ENCODE measurements at places on chromosomes 6 and 20. TPM values are rescaled to one million over a fixed set of nuclear protein-coding genes. Genes with fewer than 3 reads are reported as not detected.

- no peak for DNase-seq
Measured at GRCh38 chr20:32535953-32536823, 48.9 kb downstream of the NOL4L start.

DNA sequence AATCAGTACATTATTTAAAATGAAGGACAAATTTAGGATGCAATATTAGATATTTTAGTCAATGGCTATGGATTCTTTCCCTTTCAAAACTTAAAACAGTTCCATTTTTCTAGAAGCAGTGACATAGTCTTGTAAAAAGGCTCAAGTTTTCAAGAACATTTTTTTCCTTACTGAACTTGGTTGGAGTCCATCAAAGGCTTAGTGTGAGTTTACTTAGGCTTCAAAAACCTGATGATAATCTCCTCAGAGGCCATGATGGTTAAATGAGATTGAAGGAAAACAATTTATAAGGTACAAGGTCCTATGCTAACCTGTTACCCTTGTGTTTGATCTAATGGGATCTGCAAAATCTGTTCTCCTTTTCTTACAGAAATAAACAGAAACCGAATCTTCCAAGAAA lies 531.8 kb downstream of the UTRN start:
- no peak for DNase-seq

GRCh38 chr6:106628658-106629102 lies 618 bp downstream of the RTN4IP1 start:
- DNase-seq = no peak

GRCh38 chr6:79671600-79672266 lies 40.6 kb downstream of the SH3BGRL2 start:
- no peak for DNase-seq

- DNase-seq = peak; percentile 36
Measured at GRCh38 chr20:61482056-61482887, 230.2 kb downstream of the CDH4 start.

DNA sequence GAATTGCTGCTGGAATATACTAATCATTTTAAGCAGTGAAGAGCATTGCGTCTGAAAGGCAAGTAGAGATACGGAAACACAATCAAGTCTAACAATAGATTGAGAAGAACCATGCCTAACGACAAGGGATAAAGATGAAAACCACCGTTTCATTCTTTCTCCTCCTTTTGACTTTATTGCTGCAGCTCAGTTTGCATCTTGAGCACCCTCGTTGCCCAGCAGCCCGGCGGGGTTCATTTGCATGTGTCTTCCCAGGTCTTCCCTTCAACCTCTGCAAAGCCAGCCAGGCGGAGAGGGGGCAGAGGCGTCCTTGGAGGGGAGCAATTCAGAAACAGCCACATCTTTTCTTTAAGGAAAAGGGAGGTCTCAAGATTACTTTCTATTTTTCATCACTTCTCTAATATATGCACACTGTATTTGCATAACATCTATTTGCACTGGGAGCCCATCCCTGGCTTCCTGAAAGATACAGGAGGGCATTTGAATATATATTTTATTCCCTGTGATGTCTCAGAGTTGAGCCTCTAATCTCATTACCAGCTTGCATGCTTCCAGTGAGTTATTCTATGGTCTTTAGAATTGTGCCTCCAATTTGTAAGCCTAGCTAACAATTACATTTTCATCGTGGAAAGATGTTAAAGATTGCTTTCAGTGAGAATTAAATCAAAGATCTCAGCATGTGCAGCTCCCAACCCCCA lies 18.7 kb upstream of the PXDC1 start:
- DNase-seq = no peak

DNA sequence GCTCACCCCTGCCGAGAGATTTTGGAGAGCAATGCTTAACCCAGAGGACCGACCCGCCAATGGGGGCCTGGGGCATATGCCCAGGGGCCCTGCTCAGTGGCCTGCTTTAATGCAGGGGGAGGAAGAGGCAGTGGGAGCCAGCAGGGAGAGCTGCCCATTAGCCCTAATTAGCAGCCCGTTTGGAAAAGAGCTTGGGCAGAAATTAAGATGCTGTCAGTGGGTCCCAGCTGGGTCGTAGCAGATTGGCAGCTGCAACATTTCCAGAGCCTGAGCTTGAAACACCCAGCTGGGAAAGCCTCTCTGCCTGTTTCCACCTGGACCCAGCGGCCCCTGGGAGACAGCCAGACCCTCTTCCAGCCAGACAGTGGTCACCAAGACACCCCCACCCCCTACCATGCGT lies 39.5 kb downstream of the CD40 start:
- DNase-seq = peak; percentile 43

GRCh38 chr6:123953920-123954319 lies 150.3 kb downstream of the NKAIN2 start:
- no peak for DNase-seq

DLL1 gene
- 14.1 TPM for total RNA-seq

PSMB9 gene
- total RNA-seq = 23.9 TPM

HRH3 gene
- total RNA-seq = not detected
